ENCODE measurements at places on chromosomes 2 and 18.
A peak's percentile ranks its signal among the peaks of the same experiment; 100 is the strongest.

DNA sequence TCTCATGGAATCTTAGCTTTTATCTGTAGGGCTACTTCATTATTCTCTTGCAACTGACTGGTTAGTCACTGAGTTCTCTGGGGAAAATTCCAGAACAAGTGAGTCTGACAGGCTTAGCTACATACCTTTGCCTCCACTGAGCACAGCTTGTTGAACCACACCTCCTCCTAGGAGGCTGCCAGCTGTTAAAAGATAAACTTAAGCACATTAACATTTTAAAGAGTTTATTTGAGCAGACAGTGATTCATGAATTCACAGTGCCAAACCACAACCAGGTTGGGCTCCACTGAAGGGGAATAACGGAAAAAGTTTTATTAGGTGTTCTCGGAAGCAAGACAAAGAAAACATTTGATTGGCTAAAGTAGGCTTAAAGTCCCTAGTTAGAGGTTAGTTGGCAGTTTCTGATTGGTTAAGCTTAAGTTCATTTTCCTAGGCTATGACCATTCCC lies 12.5 kb upstream of the SLC38A11 start:
- H3K27me3 ChIP-seq: peaks cover 9% of the 10 kb centered on the region
- no peak overlapping the region for H3K4me3 ChIP-seq
- peaks cover 3% of the 10 kb centered on the region for H3K4me1 ChIP-seq

DNA sequence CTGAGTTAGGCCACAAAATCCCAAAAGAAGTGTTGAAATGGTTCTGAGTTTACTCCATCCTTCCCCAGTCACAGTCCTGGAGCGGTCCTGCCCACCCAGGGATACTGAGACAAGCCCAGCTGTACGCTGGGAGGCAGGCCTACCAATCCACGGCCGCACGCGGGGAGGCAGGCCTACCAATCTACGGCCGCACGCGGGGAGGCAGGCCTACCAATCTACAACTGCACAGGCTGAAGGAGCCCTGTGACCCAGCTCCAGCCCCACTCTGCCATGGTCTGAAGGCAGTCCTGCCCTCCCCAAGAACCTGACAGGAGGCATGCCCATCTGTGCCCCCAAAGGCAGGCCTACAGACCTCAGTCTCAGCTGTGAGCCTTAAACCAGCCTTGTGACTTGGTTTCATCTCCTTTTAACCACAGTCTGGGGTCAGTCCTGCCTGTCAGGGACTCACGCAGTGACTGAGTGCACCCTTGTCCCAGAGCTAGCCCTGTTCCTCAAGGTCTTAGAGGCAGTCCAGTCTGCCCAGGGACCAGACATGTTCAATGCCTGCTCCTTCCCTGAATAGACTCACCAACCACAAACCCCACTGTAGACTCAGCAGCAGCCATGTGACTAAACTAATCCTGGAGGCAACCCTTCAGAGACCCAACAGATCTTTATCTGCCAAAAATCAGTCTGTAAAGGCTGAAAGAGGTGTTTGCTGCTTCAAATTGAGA lies 36.8 kb downstream of the GPC1 start:
- DNase-seq: no peak
- H3K4me1 ChIP-seq: no peaks in the 10 kb centered on the region
- H3K27ac ChIP-seq: no peak overlapping the region
- no peak overlapping the region for H3K4me3 ChIP-seq
- no peaks in the 10 kb centered on the region for H3K27me3 ChIP-seq

- peak overlapping the region; percentile 5 for H3K4me3 ChIP-seq
- no peak for DNase-seq
- H3K4me1 ChIP-seq: peaks cover 20% of the 10 kb centered on the region
- H3K27me3 ChIP-seq: no peaks in the 10 kb centered on the region
Measured at GRCh38 chr2:143493339-143493738, 364.1 kb downstream of the ARHGAP15 start.

- H3K36me3 ChIP-seq: peaks cover 3% of the 10 kb centered on the region
- DNase-seq: no peak
- peaks cover 7% of the 10 kb centered on the region for H3K4me1 ChIP-seq
Measured at GRCh38 chr2:42743659-42743990, 20.3 kb downstream of the OXER1 start.

DNA sequence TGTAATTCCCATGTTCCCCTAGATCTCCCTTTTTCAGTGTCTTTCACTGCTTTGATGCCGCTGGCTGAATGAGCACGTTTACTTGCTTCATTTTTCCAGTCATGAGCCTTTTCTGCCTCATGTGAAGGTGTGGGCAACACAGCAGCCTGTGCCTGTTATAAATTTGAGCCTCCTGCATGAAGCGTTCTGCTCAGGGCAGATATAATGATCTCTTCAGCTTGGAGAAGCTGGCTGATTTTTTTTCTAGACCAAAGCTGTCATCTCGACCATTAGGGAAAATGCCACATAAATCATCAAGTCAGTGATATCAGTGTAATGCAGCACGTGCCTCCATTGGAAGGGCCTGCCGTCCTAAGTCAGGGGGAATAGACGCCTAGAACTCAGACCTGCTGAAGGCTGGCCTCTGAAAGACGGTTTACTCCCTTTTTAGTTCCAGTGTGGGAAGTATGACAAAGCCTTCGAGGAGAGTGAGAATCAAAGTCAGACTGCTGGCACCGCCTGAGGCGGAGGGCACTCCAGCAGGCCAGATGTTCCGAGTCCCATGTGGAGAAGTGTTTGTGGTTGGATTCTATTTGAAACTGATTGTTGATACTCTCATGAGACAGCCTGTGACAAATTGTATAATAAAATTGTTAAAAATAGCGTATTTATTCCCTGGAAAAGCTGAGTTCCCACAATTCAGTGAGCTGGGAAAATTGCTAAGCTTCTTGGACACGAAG lies 196.5 kb downstream of the MYO1B start:
- H3K36me3 ChIP-seq: no peaks in the 10 kb centered on the region
- H3K4me1 ChIP-seq: no peaks in the 10 kb centered on the region
- H3K27me3 ChIP-seq: peaks cover 34% of the 10 kb centered on the region
- no peak for DNase-seq
- H3K4me3 ChIP-seq: no peak overlapping the region
- no peak overlapping the region for H3K27ac ChIP-seq

DNA sequence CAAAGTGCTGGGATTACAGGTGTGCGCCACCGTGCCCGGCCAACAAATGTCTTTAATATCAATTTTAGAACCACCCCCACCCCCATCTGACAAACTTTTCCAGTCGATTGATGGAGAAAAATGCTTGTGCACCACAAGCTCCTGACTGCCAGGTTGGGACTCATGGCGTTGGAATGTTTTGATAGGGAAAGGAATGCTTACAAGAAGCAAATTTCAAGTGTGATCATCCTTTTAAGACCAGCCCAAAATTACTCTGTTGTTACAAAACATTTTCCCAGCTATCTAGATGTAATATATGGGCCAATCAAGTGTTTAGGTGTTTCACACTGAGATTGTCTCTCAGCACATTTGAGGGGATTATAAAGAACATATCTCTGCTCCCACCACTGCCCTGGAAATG lies 45.2 kb downstream of the UBXN4 start:
- H3K27me3 ChIP-seq: no peaks in the 10 kb centered on the region
- peak overlapping the region; percentile 37 for H3K27ac ChIP-seq
- DNase-seq: no peak
- no peak overlapping the region for H3K4me3 ChIP-seq
- H3K4me1 ChIP-seq: no peaks in the 10 kb centered on the region

DNA sequence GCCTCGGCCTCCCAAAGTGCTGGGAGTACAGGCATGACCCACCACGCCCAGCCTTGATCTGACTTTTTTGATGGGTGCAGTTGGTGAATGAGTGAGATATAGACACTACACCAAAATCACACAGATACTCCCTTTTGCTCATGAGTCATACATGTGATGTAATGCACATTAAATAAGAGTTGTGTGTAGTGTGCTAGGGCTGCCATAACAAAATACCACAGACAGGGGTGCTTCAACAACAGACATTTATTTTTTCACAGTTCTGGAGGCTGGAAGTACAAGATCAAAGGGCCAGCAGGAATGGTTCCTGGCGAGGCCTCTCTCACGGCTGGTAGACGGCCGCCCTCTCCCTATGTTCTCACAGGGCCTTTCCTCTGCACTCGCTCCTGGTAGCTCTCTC lies 46.6 kb downstream of the GBX2 start:
- peaks cover 16% of the 10 kb centered on the region for H3K27me3 ChIP-seq
- no peak overlapping the region for H3K4me3 ChIP-seq
- DNase-seq: no peak

DNA sequence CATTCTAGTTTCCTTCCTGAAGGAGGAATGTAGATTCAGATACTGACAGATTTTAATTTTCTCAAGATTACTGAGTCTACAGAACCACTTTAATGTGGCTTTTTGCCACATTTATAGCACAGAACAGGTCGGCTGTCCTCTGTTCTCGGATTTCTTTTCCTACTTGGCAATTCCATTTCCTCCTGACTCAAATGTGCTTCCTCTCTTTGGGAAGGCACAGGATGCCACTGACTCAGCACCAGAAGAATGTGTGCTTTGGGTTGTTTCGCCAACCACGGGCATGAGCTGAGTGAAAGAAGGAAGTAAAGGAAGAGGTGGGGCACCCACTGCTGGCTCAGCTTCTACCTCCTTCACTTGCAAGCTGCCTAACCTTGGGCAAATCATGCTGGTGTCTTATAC lies 970.6 kb upstream of the ACVR2A start:
- no peaks in the 10 kb centered on the region for H3K36me3 ChIP-seq
- H3K4me3 ChIP-seq: no peak overlapping the region
- H3K27ac ChIP-seq: no peak overlapping the region
- H3K27me3 ChIP-seq: no peaks in the 10 kb centered on the region
- DNase-seq: no peak
- H3K4me1 ChIP-seq: no peaks in the 10 kb centered on the region

DNA sequence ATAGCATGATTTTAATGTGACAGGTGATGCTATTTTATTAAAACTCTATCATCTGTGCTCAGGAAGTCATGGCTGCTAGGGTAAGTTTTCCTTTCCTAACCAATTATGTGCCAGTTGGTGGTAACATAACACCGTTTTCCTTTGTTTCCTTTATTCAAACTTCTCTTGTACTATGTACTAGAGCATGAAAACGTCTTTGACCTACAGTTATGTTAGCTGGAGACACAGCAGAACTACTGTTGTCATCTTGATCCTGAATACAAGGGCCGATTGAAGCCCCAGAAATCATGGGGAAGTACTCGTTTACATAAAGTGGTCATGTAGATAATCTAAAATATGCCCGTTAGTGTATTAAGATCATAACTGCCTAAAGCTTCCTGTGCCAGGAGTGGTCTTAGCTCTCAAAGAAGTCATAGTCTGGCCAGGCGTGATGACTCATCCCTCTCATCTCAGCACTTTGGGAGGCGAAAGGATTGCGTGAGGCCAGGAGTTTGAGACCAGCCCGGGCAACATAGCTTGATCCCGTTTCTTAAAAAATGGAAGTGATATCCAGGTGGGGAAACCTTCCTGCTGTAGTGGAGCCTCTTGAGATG lies 20.5 kb downstream of the NEDD4L start:
- no peaks in the 10 kb centered on the region for H3K36me3 ChIP-seq
- no peak overlapping the region for H3K4me3 ChIP-seq
- DNase-seq: no peak
- no peak overlapping the region for H3K27ac ChIP-seq
- no peaks in the 10 kb centered on the region for H3K4me1 ChIP-seq
- peaks cover 42% of the 10 kb centered on the region for H3K27me3 ChIP-seq

DNA sequence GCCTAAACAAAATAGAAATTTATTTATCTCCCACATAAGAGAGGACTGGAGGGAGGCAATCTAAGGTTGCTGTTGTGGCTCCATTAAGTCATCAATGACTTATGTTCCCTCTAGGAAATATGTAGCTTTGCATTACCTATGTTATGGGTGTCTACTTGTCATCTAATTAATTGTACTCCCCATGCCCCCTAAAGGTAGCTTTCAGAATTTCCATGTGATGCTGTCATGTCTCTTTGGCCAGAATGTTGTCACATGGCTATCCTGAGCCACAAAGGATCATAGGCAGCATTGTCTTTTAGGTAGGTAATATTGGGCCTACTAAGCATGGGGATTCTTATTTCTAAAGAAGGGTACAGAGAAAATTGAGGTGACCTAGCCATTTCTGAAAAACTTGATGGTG lies 935.6 kb upstream of the FANCL start:
- H3K4me1 ChIP-seq: no peaks in the 10 kb centered on the region
- H3K27ac ChIP-seq: no peak overlapping the region
- H3K4me3 ChIP-seq: no peak overlapping the region
- no peaks in the 10 kb centered on the region for H3K36me3 ChIP-seq
